ENCODE measurements at places on chromosomes 11 and 22.

- DNase-seq: no peak
Measured at GRCh38 chr11:122820158-122820557, 18.1 kb upstream of the CRTAM start.

GRCh38 chr22:45358127-45358526 is 48.4 kb downstream of the FAM118A start:
- DNase-seq: no peak

GRCh38 chr11:70005107-70005818 is 72.9 kb upstream of the ANO1 start:
- DNase-seq: no peak

- no peak for DNase-seq
Measured at GRCh38 chr11:832529-833113, at the start of gene CD151. CD151 (plus strand) TSS chr11:832952; CDS start chr11:836070, 3,118 bp downstream.

GRCh38 chr22:26416670-26417276 is 12.3 kb upstream of the ASPHD2 start:
- DNase-seq: no peak

DNA sequence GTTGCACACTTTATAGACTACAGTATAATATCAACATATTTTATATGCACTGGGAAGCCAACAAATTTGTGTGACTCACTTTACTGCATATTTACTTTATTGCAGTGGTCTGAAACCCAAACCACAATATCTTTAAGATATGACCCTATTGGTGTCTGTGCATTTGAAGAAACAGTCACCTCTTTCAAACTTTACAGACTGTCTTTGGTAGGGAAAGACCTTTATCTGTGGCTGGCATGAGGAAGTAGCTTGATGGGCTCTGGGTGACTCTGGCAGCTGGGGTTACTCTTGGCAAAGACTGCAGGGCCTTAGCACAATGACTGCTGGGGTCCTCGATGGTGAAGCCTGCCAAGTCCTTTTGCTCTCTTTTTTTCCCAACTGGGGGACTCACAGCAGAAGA is 21.3 kb upstream of the ABTB2 start:
- DNase-seq: no peak

- no peak for DNase-seq
Measured at GRCh38 chr11:114257621-114258558, 38.3 kb upstream of the NNMT start.

GRCh38 chr22:38963872-38964271 is 6.5 kb downstream of the APOBEC3A start:
- DNase-seq: no peak

GRCh38 chr11:44068180-44068579 is 2.1 kb downstream of the ACCS start:
- DNase-seq: no peak

- DNase-seq: no peak
Measured at GRCh38 chr11:46273511-46274205, 3.8 kb upstream of the CREB3L1 start.

Data from activated naive CD8-positive, alpha-beta T cell treated with anti-CD3 and anti-CD28 coated beads, Interleukin-2, amount 50 U/mL, for 16 hours (primary cell).